Fibroblast of villous mesenchyme (primary cell): ENCODE measurements at places on chromosomes 2 and 18. TPM values are rescaled to one million over a fixed set of nuclear protein-coding genes. Genes with fewer than 3 reads are reported as not detected.
A peak's percentile ranks its signal among the peaks of the same experiment; 100 is the strongest.

Gene MAP3K19
- total RNA-seq, result not detected in 2 replicates

Gene PRSS56
- not detected in 2 replicates for total RNA-seq

Gene CCDC74B
- total RNA-seq, result 4.2 and 4.3 TPM in 2 replicates

Gene TUBB8B
- 0.32 and 0.43 TPM in 2 replicates for total RNA-seq

Gene CYP27C1
- total RNA-seq, result under 0.01 TPM in 2 replicates

Gene TTR
- not detected in 2 replicates for total RNA-seq

Gene ALPG
- not detected in 2 replicates for total RNA-seq

Gene MRO
- total RNA-seq, result under 0.01 TPM in 1 of 2 replicates, not detected in the other

Gene UGT1A8
- total RNA-seq, result under 0.01 TPM in 1 of 2 replicates, not detected in the other

Gene SNTG2
- total RNA-seq, result under 0.01 and 1.6 TPM in 2 replicates

Gene OSBPL6
- total RNA-seq, result 3.9 and 6.5 TPM in 2 replicates

Gene SLC9A2
- not detected in 2 replicates for total RNA-seq

Gene ERMN
- total RNA-seq, result not detected in 2 replicates

DNA sequence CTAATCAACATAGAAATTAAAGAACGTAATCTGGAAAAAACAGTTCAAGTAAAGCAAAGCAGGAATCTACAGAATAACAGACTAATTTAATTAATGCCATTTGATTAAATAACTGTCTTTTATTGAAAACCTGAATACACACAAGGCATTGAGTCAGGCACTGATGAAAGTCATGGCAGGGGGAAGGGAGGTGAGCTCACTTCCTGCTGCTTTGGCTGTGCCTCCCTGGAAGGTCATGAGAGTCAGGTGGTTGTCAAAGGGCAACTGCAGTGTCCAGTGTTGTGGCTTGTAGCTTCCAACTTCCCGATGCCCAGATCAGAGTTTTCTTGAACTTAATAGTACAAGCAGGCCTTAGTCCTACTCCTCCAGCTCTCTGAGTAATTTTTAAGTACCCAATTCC, 180.9 kb downstream of the PID1 start:
- no peak for DNase-seq

DNA sequence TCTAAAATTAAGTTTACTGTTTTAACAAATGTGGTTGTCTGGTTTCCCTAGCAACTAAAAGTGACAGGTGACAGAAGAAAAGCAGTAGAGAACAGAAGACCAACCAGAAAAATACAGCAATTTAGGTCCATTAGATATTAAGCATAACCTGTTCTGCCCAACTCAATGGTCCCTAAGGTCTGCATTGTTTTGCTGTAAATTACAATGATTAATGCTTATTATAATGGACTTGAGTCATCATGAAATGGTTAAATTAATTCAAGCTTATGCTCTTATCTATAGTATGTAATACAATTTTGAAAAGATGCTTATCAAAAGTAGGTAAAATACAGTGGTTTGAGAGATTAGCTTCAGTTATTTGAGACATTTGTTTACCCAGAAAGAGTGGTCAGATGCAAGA, 378.0 kb downstream of the GRB14 start:
- DNase-seq, result no peak

- peak; percentile 85 for DNase-seq
Observed at GRCh38 chr2:150211164-150211631, 276.3 kb downstream of the RND3 start.

GRCh38 chr2:37000318-37000717, 34.0 kb upstream of the STRN start:
- DNase-seq, result no peak

DNA sequence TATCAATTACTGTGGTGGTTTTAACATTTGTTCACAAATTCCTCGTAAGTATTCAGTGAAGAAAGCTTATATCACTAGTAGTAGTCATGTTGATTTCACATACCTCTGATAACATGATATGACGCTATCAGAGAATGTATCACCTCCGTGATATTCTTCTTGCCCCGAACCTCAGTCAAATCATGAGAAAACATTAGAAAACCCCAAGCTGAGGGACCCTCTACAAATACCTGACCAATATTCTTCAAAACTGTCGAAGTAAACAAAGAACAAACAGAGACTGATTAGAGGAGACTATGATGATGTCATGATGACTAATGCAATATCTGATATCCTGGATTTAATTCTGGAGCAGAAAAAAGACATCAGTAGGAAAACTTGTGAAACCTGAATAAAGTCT, 85.6 kb upstream of the SPOPL start:
- no peak for DNase-seq

GRCh38 chr18:44325903-44326635, 354.6 kb upstream of the SETBP1 start:
- DNase-seq, result peak; percentile 67

DNA sequence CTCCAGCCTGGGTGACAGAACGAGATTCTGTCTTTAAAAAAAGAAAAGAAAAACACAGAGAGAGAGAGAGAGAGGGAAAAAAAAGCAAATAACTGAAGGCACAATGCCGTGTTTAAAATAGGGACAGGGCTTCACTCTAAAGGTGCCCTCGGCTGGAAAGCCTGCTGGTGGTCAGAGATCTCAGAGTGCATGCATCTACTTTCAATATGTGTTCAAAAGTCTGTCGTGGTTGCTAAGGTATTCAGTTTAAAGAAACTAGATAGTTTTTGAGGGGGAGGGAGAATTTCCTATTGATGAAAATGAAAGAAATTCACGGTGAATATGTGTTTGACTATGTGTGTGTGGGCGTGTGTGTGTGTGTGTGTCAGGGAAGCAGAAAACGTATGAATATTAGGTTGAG, 11.0 kb upstream of the CBLN2 start:
- no peak for DNase-seq

GRCh38 chr18:58168993-58169392, 125.0 kb downstream of the NEDD4L start:
- DNase-seq, result no peak

DNA sequence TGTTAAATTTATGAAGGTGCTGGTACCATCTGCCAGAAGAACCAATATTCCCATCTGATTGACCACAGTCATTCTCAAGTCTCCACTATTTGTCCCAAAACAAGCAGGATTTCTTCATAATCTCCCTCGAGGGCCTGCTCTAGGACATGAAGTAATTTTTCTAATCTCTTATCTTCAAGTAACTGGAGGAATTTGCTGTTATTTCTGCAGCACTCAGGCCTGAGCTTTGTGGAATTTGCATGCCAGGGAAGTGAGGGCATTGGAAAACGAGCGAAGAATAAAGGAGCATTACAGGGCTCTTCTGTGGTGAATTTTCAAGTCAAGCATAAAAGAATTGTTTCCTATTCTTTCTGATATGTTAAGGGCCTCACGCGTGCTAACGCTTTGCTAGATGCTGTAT, 161.2 kb upstream of the EPAS1 start:
- DNase-seq, result peak; percentile 83

DNA sequence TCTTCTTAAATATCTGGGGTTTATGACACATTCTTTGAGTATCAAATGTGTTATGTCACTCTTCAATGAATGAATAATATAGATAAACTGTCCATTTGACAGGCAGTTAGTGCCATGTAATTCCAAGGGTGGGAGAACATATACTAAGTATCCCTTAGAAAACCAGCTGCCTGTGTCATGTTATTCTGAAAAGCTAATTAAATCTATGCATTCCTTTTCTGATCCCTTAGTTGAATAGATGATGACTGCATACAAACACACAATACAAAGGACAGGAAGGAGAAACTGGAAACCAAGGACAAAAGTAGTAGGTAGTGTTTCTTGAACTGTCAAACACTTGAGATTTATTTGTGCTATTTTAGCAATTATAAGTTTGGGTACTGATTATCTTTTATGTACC, 8.3 kb downstream of the ARHGAP28 start:
- no peak for DNase-seq

DNA sequence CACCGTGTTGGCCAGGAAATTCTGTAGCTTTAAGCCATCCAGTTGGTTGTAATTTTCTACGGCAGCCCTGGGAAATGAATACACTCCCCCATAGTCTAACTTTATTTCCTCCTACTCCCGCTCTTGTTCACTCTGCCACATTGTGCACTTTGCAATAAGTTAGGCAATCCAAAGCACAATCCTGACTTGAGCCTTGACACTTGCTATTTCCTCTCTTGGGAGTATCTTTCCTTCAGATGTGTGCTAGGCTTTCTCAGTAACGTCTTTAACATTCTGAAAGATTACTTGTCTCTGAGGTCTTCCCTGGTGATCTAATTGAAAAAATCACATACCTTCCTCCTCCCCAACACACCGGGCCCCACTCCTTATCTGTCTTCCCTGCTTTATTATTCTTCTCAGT, 65.9 kb upstream of the RAB27B start:
- peak; percentile 22 for DNase-seq

DNA sequence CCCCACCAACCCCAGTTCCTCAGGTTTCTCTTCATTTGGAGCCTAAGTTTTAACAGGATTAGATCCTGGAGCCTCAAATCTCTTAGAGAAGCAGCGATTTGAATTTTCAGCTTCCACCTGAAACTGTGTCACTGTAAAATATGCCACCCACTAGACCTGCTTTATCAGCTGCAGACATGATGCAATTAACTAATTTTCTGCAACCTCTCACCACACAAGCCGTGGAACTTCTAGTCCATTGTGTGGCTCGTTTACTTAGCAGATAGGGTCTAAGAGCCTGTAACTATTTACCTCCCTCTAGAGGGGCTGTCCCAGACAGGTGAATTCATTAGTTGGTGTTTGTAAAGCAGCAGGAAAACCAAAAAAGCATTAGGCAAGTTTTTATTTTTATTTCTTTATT, 31.6 kb upstream of the FZD5 start:
- DNase-seq, result no peak

GRCh38 chr2:95048825-95049682, 23.5 kb downstream of the MAL start:
- DNase-seq, result peak; percentile 7

DNA sequence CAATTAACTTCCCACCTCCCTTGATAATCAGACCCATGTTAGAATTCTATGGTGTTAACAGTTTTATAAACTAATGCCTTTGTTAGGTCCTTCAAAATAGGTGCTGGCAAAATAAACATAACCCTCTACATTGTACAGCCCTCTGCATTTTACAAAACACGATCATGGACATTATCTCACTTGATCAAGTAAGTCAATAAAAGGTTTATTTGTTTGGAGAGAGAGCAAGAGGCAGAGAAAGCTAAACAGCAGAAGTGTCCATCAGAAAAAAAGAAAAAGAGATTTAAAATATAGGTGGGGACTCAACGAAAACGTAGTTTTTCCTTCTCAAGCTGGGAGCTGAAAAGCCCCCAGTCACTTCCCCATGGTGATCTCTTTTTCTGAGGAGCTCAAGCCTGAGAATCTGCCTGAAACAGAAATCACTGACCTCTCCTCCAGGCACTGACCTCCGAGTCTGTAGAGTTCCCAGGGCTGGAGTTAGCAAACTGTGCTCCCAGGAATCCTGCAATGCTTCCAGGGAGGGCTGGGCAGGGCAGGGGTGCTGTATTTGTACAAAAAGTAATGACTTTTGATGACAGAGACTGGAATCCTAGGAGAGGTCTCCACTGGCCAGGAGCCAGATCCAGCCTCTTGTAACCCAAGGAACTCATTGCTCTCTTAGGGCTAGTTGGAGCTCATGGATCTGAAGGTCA, 137.8 kb upstream of the KLHL29 start:
- DNase-seq, result no peak

DNA sequence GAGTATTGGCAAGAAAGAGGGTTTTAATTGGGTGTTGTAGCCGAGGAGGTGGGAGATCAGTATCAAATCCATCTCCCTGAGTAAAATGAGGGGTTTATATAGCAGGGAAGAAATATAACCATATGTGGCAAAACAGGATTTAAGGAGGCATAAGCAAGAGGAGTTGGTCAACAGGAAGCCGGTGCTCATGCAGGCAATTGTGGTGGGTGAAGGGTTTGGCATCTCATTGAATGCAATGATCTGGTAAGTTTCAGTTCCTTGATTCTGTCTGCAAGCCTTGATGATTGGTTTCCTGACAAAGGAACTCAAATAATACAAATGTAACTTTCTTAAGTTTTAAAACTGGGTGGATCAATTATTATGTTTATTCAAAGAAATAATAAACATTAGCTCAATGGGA, 564.4 kb upstream of the LINC00305 start:
- no peak for DNase-seq

DNA sequence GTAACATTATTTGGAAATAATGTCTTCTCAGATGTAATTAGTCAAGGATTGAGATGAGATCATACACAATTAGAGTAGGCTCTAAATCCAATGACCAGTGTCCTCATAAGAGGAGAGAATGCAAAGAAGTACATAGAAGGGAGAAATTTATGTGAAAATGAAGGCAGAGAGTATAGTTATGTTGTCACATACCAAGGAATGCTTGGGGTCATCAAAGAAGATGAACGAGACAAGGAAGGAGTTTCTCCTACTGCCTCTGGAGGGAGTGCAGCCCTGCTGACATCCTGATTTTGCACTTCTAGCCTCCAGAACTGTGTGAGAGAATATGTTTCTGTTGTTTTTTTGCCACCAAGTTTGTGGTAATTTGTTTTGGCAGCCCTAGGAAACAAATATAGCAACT, 100.1 kb downstream of the GALNT13 start:
- no peak for DNase-seq

DNA sequence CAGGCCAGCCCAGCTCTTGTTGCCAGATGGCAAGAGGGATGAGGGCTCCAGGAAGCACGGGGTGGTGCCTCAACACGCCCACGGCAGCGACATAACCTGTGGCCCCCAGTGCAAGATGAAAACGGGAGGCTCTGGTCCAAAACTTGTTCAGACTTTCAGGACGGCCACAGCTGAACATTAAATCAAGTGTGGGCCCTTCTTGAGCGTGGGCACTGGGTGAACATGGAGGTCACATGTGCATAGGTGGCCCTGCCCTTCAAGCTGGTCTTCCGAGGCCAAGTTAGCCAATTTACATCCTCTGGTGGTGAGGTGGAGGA, 77.5 kb downstream of the NDUFA10 start:
- no peak for DNase-seq

GRCh38 chr2:102915128-102915527, 153.3 kb downstream of the TMEM182 start:
- no peak for DNase-seq

DNA sequence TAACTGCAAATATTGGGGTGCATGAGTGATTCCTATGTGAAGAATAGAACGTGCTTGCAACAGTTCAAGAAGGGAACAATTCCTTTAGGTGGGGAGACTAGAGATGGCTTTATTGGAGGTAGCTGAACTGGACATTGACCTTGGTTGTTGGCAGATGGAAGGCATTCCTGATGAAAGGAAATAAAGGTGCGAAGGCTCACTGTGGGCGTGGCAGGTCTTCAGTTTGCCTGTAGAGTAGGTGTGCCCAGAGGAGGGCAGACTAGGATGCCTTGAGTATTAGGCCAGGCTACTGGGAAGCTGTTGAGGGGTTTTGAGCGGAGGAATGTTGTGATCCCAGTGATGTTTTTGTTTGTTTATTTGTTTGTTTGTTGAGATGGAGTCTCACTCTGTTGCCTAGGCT, 2.8 kb downstream of the SPR start:
- DNase-seq, result no peak

DNA sequence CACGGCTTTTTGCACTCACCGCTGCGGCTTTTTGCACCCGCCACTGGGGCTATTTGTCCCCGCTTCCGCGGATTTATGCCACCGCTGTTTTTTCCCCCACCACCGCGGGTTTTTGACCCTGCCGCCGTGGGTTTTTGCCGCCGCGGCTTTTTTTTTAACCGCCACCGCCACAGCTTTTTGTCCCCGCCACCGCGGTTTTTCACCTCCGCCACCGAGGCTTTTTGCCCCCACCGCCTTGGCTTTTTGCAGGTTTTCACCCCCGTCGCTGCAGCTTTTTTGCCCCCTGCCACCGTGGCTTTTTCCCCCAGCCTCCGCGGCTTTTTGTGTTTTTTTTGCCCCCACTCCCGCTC, 2796.7 kb upstream of the TEKT4 start:
- no peak for DNase-seq

- DNase-seq, result no peak
Observed at GRCh38 chr2:238650536-238650935, 197.3 kb upstream of the TWIST2 start.
